ENCODE measurements at places on chromosomes 6 and 20.

DNA sequence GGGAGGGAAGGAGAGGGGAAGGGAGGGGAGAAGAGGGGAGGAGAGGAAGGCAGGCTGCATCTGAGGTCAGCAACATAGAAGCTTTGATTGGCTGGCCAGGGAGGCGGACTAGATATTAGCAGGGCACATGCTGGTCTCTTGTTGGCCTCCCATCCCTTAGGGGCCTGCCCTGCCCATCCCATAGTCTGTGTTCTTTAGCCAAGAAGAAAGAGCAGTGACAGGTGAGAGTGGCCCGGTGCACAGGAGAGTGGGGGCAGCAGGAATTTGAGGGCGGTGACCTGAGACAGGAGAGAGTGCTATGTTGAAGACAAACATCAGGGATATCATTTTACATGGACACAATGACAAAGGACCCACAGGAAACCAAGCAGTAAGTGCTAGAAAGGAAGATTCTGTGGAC, 413.5 kb downstream of the SYNE1 start:
- no peak for DNase-seq

- no peak for DNase-seq
Measured at GRCh38 chr20:40325006-40325568, 363.9 kb downstream of the MAFB start.

DNA sequence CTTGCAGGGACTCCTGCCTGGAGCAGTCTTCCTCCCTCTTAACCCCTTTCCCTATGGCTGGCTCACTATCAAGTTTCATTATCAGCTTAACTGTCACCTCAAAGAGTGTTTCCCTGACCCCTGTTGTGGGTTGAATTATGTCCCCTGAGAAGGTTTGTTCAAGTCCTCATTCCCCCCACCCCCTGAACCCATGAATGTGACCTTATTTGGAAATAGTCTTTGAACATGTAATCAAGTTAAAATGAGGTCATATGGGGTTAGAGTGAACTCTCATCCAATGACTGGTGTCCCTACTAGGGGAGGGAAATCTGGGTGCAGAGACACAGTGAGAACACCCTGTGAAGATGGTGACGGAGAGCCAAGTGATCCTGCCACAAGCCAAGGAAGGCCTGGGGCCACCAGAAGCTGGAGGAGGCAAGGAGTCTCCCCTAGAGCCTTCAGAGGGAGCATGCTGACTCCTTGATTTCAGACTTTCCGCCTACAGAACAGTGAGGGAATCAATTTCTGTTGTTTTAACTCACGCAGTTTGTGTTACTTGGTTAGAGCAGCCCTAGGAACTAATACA, 165.2 kb upstream of the TOP1 start:
- DNase-seq: no peak

GRCh38 chr20:60857708-60858107, 394.4 kb upstream of the CDH4 start:
- DNase-seq: no peak

- no peak for DNase-seq
Measured at GRCh38 chr20:38890497-38890818, 35.8 kb upstream of the FAM83D start.

- DNase-seq: no peak
Measured at GRCh38 chr6:56025795-56026194, 150.4 kb upstream of the BMP5 start.

GRCh38 chr20:21505810-21506530, 7.9 kb downstream of the NKX2-2 start:
- DNase-seq: peak; percentile 93

DNA sequence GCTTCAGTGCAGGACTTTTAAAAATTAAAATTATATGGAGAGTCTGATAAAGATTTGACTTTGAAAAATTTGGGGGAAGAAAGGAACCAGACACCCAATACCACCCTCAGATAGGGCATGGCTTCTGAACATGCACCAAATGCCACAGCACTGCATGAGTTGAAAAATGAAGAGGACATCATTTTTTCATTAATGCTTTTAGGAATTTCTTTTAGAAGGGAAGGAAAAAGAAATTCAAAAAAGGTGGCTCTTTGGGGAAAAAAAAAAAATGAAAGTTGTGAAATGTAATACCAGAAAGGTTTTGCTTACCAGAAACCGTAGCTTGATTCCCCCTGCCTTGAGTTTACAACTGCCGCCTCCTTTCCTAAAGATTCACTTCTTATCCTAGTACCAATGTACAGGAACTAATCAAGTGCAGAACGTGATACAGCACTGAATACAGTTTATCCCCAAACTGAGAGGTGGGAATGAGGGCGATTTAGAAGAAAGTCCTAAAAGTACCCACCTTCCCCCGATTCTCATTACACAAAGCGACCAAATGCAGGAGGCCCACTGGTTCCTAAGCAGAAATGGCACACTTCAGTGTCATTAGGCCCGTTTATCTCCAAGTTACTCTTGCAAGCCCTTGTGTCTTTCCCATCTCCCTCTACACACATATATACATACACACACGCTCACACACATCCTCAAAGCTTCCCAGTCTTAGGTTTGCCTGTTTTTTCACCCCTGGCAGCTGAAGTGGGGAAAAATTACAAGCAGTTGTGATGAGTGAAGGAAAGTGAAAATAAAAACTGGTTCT, 2.8 kb downstream of the PPP1R10 start:
- DNase-seq: peak; percentile 52

GRCh38 chr6:150639823-150640331, 40.2 kb downstream of the PLEKHG1 start:
- no peak for DNase-seq

- DNase-seq: peak; percentile 95
Measured at GRCh38 chr6:75602246-75603105, 796 bp downstream of the SENP6 start.

DNA sequence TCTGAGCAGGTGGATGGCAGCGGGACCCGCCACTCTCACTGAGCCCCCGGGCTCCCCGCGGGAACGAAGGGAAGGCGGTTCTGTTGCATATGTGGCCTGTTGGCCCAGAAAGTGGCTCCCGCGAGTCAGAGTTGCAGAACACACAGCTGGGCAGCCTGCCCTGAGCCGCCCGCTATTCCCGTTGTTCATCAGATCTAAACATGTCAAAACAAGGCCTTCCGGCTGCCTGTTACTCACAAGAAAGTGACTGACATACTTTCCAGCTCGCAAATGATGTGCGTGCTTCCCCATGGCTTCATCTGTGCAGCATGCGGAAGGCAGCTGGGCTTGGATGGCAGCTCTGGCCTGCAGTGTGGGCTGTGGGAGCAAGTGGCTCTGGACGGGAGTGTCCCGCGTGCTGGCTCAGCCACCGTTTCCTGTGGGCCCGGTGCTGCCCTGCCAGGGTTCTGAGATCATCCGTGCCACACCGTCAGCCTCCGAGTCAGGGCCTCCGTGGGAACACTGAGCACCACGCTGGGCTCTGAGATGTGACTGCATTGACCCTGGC, 227.3 kb downstream of the ERMARD start:
- peak; percentile 73 for DNase-seq

DNA sequence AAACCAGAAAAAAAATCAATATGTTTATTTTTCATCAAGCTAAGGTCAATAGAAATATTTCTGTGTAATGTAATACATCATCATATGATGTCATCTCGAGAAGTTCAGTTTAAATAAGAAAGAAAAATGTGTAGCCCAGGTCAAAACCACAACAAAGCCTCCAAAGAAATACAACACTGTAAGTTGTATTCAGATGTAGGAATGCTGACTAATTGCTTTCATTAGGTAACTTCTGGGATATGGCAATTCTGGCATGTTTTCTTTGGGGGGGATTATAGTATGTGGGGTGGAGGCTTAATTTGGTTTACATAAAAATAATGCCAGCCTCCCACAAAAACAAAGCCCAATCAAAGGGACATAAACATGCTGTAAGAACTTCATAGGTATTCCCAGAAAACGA, 881.8 kb upstream of the CITED2 start:
- no peak for DNase-seq
